GM12878 (cell line): ENCODE measurements at places on chromosomes 3 and 15.

DNA sequence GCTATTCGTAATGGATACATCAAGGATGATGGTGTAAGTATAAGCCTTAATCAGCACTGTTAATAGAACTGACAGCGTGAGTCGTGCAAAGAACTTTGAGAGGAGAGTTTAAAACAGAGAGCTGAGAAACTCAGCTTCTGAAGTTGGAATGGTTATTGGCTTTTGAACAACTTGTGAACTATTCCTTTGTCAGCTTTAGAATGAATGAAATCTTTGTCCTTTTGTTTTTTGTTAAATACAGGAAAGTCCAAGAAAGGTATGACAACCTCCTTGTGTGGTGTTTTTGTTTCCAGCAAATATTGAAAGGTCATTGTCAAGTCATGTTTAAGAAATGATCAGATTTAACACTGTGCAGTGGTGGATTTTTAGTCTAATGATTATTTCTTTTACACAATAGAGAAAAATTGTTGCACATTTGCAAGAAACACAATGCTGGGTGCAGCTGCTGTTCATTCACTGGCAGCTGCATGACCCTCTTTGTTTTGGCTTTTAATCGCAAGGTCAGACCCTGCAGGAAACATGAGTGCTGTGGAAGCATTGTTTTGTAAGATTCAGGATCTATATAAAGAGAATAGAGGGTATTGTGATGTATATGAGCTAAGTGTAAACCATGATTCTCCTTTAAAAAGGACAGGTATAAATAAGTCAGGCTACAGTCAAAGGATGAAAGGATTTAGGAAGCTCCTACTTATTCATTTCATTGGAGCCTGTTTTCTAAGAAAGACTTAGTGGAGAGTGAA, 21.7 kb upstream of the ABHD10 start:
- no peak for DNase-seq

DNA sequence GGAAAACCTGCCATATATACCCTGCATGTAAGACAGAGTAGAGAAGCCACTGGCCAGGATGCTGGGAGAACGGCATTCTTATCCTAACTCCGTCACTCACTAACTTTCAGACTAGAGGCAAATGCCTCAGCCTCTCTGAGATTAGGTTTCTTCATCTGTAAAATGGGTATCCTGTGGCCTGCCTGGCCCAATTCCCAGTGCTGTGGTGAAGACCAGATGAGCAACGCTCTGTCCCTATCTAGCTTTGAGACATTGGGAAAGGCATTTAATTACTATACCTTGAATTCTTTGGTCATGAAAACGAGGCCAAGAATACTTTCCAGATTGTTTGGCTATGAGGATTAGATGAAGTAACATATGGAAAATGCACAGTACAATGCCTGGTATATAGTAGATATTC, 35.9 kb downstream of the CEMIP start:
- no peak for DNase-seq

DNA sequence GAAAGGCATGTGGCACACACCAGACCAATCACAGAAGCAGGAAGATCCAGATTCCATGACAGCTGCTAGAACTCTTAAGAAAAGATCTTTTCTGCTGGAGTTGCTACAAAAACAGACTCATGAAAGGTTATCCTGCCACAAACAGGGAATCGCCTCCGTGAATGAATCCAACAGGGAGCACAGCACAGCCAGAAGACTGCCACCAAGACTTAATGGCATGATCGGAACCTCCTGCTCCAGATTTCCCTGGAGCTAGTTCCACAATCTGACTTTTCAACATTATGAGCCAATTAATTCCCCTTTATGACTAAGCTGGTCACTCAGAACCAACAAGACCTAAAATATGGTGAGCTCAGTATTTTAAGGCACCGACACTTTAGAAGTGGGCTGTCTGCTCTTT, 232.5 kb downstream of the FOXP1 start:
- DNase-seq: no peak

DNA sequence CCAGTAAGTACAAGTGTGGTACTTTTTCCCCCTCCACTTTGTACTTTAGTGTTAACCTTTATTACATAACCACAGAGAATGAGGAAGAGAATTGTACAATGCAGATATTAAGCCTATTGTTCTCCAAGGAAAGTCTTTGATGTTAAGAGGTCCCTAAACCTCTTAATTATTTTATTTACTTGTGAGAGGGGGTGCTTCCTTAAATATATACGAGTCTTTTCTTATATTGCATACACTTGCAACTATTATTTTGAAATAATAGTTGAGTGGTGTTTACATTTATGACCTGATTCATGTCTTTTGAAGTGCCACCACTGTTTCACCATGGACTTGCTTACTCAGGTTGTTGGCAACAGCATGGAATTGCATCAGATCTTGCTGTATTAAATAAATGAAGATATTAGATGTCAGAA, 10.1 kb downstream of the USP3 start:
- no peak for DNase-seq

DNA sequence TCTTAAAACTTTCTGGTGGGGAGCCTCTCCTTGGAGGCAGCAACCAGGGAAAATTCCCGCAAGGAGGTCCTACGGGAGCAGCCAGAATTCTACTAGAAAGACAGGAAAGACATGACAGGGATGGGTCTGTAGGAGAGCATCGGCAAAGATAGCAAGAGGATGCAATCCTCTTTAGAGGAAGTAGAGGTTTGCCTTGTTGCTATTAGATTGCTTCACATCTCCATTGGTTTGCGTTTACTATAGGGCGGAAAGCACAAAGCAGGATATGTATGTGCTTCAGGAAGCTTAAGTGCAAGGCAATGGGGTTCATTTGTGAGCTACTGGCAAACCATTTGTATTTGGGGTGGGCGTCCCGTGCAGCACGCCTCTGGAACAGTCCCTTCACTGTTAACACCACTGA, 193.0 kb downstream of the RORA start:
- no peak for DNase-seq

DNA sequence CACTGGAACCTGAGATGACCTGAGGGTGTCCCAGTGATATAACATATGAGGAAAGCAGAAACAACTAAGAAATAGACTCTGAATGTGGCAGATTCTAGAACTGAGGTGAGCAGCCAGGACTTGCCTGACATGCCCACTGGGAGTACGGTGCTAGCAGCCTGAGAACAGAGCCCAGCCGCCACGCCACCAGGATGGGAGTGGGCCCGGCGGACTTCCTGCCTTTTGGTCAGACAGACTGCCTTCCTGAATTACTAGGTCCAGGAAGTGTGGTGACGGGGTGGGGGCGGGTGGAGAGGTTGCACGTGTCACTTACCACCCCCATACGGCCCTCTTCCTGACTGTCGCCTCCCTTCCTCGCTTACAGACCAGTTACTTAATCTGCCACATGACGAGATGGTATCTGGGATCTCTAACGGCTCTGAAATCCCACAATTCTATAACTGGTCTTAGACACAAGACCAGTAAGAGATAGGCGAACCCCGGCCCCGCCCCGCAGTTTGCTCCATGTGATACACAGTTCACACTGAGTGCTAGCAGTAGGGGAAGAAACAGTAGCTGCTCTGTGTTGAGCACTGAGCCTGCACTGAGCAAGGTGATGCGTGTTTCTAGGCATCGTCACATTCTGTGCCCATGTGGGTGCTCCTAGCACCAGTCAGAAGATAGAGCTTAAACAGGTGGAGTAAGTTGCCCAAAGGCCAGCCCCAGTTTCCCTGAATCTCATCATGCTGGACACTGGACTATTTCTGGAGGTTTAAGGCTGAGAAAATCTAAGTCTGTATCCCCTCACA, 95.7 kb downstream of the CPN2 start:
- DNase-seq: peak; percentile 11

- no peak for DNase-seq
Measured at GRCh38 chr3:133882986-133883586, 12.6 kb downstream of the RAB6B start.

DNA sequence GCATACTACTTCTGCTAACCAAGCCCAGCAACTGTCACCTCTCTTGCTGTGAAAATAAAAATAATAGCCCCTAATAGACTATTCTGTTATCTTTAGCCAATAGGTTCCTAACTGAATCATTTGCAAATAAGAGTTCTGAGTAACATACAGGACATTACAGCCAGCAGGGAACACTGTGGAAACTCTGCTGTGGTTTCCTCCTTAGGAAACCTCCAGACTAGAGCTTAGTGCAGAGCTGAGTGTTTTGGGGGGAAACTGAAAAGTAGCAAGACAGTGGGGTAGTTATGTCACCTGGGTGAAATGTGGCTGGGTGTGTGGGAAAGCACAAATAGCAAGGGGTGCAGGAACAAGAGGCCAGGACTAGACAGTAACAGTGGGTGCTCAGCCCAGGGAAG, 32.4 kb downstream of the DZIP1L start:
- no peak for DNase-seq

DNA sequence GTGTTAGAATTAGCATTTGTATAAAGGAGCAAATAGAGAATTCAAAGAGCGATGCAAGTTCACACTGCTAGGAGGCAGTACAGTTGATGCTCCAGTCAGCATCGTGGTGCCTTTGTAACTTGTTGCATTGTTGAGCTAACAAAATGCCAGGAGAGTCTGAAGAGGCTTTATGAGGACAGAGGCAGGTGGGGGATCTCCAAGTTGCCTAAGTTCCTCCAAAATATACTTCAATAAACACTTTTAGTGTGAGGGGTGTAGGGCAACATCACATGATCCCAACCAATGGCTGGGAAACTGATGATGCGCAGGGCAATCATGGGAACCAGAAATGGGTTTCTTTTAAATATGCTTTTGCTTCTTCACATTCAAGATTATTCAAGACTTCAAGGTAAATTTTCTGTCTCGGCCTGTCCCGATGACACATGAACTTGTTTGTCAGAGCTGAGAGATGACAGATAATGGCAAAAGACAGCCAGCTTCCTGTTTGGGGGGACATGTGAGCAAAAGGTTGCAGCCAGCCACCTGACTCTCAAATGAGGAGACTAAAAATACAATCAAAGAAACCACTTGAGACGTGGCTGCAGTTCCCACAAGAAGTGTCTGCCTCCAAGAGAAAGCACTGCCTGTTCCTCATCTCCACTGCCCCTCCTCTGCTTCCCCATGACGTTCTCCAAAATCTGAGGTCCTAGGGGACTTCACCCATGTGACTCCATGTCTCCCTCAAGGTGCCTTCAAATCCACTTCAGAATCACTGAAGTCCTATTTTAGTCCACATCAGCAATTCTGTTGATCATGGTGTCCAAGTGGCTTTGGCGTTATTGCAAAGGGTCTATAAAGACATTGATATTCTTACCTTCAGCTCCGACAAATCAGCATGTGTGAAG, 39.3 kb downstream of the KLHL6 start:
- DNase-seq: peak; percentile 77

- DNase-seq: no peak
Measured at GRCh38 chr3:67691926-67692325, 37.5 kb upstream of the SUCLG2 start.

DNA sequence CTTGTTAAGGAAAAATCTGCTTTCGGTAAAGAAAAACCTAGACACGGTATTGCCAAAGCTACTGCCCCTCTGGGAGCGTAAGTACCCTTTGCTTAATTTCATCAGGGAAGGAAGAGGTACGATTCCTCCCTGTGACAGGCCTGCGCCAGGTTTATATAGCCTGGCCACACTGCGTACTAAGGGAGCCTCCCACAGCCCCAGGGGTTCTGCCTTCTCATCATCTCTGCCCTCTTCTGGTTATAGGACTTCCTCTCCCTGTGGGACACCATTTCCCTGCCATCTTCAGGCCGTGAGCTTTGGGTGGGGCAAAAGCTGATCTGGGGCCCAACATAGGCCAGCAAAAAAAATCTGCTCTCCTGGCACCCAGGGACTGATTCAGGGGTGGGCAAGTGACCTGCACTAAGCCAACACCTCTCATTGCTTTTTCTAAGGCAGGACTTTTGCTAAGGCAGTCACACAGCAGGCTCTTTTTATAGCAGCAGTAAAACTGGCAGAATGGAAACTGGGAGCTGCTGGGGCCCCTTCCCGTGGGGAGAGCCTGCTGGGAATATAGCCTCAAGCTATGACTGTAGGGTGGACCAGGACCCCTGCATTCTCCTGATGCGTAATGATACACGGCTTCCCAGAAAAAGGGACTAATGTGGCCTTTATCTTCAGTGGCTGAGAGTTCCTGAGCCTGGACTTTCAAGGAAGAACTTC, 76.2 kb downstream of the PRICKLE2 start:
- DNase-seq: no peak

DNA sequence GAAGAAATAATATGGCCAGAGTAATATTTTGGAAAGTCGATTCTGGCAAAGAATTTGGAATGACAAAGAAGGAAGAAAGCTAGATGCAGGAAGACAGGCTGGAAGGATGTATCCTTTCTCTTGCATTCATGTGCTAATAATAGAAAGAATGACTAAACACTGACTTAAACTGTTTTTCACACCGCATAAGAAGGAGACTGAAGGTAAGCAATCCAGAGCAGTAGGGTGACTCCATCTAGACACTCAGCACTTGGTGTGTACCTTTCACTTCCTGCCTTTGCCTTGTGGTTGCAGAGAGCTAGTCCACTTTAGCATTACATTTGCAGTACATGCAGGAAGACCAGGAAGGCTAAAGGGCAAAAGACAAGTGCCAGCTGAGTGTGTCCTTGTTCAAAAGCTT, 234.6 kb downstream of the RBMS3 start:
- peak; percentile 38 for DNase-seq

GRCh38 chr15:71278989-71279756, 163.9 kb downstream of the THSD4 start:
- DNase-seq: no peak

DNA sequence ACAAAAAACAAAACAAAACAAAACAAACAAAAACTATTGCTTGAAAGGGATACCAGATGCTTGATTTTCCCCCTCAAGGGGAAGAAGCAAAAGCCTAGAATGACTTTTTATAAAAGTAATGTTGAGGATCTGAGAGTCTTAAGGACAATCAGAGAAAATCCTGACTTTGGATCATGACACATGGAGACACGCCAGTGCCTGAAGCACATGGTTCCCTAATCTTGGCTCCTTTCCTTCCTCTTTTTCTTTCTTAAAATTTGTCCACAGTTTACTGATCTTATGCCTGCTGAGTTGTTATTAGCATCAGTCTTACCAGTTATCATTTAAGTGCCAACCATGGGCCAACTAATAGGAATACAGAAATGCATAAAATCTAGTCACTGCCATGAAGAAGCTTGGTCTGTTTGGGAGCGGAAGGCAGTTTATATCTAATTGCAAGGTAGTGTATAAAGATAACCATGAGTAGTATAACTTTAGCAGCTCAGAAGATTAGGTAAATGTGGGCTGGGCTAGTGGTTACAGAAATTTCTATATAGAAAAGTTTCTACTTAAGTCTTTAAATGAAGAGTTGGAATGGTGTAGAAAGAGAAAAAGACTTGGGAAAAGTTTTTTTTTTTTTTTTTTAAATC, 6.9 kb downstream of the GLCE start:
- DNase-seq: no peak

DNA sequence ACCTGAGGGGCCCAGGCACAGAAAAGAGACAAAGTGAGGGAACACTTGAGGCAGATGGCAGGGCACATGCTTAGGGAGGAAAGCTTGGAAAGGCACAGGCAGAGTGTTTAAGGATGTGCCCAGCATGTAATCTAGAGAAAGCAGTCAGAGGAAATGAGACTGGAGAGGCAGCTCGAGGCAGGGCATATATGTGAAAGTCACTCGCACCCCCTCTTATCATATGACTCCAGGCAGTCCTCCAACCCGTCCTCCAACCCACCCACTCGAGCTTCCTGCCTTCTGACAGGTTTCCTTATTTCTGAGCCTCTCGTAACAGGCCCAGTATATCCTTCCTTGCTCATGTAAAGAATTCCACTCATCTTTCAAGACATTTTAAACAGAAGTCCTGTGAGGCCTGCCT, 294.0 kb downstream of the SOX2 start:
- no peak for DNase-seq
